GM04504 (cell line): ENCODE measurements at places on chromosomes 2 and 18.

DNA sequence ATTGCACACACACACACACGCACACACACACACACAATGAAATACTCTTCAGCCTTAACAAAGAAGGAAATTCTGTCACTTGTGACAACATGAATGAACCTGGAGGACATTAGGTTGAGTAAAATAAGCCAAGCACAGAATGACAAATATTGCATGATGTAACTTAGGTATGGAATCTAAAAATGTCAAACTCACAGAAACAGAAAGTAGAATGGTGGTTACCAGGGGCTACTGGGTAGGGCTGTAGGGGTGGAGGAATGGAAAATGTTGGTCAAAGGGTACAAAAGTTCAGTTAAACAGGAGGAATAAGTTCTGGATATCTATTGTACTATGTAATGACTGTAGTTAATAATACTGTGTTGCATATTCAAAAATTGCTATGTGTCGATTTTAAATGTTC is 29.5 kb downstream of the SCN2A start:
- no peak for DNase-seq

DNA sequence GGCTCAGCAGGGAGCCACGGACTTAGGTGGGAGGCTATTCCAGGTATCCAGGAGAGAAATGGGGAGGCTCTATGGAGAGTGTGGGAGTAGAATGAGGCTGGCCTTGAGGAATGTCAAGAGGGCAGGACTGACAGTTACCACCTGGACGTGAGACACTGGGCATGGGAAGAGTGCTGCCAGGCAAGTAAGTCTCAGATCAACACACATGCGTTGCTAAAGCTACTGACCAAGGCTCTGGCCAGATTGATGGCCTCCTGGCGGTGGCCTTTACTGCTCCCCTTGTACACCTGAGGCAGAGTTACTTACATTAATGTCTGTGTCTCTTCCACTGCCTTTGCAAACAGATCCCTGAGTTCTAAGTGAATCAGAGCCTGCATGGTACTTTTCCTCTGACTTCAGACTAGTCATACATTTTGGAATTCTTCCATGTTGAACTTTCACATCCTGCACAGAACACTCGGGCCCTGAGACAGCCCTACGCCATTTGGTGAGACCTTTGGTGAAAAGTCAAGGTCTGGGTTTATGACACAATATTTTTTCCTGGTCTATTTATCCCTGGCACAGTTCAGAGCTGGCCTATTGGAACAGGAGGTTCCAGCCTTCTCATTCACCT is 398.8 kb upstream of the TRIB2 start:
- peak; percentile 81 for DNase-seq

GRCh38 chr2:28134262-28134812 is 243.8 kb downstream of the BABAM2 start:
- DNase-seq: no peak

- no peak for DNase-seq
Observed at GRCh38 chr18:76436342-76436741, 58.7 kb downstream of the ZNF516 start.
